ENCODE measurements at places on chromosomes 7 and 10.

GRCh38 chr10:106619346-106619745 is 545.2 kb downstream of the SORCS1 start:
- no peak for DNase-seq

- DNase-seq = no peak
These were observed 200.7 kb upstream of the NPSR1 start for GRCh38 chr7:34457329-34457728.

DNA sequence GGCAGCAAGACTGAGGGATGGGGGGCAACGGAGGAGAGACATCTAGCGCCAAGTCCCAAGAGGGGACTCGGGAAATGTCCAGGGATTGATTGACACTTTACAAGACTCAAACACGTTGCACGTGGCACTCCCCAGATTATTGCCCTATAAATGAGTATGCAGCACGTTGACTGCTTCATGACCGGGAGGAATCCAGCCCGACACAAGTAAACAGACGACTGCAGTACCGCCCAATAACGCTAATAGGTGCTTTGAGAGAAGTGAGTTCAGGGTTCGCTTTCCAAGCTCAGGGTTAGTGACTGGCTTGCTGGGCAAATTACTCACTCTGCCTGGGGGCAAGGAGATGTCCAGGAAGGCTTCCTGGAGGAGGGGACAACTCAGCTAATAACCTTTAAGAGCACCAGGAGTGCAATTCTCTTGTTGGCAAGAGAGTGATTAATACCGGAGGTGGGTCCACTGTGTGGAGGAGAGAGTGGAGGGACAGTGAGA is 73.3 kb upstream of the MYL10 start:
- no peak for DNase-seq

GRCh38 chr10:116990276-116990800 is 14.6 kb downstream of the SHTN1 start:
- DNase-seq = no peak

DNA sequence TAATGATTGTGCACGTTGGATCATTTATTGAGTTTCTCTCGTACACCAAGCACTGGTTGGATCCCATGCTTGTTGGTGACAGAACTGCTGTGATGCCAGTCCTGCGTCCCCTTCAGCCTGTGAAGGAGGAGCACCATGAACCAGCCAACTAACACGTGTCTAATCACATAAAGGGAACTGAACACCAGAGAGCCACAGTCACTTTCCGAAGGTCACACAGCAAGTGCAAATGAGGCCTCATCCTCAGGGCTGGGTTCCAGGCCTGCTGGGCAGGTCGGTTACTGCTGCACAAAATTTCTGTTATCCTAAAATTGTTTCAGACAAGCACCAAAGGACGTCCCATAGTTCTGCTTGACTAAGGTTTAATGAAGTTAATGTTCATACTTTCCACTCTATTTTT is 332.0 kb upstream of the ZNF32 start:
- no peak for DNase-seq

DNA sequence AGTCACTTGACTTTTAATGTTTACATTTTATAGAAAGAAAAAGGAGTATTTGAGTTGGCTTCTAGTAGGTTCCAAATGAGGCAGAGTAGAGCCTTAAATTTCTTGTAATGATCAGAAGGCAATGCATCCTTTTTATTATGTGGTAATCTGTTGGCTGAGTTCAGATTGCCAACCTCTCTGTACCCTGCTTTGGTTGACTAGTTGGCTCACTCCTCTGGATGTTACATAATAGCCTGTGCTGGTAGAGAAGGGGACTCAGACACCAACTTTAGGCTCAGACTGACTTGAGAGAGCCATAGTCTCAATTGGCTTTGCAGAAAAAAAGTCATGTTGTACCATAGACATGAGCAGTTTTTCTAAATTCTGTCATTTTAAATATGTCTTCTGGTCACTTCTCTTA is 46.8 kb upstream of the GLCCI1 start:
- DNase-seq = no peak

Data from esophagus squamous epithelium (tissue), 5 donors.